Muscle of back (tissue), 13 donors: ENCODE measurements at places on chromosomes 12 and 14.
A peak's percentile ranks its signal among the peaks of the same experiment; 100 is the strongest.

GRCh38 chr12:115407723-115408122 lies 723.7 kb upstream of the TBX3 start:
- no peak for DNase-seq

DNA sequence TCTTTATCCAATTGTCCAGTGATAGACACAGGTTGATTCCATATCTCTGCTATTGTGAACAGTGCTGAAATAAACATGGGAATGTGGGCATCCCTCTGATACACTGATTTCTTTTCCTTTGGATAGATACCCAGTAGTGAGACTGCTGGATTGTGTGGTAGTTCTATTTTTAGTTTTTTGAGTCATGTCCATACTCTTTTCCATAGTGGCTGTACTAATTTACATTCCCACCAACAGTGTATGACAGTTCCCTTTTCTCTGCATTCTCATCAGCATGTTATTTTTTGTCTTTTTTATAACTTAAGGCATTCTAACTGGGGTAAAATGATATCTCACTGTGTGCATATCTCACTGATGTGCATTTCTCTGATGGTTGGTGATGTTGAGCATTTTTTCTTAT lies 24.8 kb upstream of the VASH1 start:
- no peak for DNase-seq

GRCh38 chr14:69363055-69363454 lies 35.0 kb downstream of the ERH start:
- DNase-seq = peak; percentile 16

DNA sequence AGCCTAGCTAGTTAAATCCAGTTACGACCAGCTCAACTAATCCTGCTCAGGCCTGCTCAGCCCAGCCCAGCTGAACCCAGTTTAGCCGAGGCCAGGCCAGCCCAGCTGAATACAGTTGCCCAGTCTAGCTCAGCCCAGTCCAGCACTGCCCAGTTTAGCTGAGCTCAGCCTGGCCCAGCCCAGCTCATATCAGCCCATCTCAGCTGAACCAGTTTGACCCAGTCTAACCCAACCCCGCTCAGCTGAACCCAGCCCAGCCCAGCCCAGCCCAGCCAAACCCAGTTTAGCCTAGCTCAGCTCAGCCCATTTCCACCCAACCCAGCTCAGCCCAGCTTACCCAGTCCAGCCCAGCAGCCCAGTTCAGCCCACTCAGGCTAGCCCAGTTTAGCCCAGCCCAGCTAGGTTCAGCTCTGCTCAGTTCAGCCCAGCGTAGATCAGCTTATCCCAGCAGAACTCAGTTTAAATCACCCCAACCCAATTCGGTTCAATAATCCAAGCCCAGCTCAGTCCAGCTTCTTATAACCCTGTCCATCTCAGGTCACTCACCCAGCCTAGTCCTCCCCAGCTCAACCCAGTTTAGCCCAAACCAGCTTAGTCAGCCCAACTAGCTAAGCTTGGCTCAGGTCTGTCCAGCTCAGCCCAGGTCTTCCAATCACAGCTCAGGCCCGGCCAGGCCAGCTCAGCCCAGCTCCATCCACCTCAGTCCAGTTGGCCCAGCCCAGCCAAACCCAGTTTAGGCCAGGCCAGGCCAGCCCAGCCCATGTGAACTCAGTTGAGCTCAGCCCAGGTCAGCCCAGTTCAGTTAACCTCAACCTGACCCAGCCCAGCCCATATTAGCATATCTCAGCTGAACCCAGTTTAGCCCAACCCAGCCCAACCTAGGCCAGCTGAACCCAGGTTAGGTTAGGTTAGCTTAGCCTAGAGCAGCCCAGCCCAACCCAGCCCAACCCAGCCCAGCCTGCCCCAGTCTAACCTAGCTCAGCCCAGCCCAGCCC lies 76.7 kb downstream of the TMEM121 start:
- no peak for DNase-seq

GRCh38 chr12:131642771-131643170 lies 68.1 kb upstream of the SFSWAP start:
- DNase-seq = no peak

DNA sequence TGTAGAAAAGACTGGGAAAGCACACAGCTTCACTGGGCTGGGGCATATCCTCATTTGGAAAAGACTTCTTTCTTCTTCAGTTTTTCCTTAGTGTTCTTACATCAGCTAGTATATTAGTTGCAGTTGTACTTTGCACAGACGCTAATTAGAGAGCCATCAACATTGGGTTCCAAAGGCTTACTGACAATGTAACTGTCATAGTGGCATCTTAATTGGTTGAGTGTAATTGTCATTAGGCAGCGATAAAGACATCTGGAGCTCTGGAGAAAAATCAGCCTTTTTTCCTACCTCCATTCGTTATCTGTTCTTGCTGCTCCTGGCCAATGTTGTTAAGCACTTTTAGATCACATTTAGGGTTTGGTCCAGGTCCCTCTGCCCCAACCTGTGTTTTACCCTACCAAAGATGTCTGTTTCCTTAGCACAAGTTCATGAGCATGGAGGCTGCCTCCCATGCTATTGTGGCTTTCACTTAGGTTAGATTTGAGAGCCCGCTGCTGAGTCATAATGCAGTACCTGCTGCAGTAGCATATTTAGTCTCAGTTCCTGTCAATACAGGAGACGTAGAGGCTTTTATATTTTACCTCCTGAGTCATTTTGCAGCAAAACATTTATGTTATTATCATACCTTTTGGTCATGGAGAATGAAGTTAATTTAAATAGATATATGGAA lies 49.2 kb downstream of the FBXW8 start:
- DNase-seq = no peak

DNA sequence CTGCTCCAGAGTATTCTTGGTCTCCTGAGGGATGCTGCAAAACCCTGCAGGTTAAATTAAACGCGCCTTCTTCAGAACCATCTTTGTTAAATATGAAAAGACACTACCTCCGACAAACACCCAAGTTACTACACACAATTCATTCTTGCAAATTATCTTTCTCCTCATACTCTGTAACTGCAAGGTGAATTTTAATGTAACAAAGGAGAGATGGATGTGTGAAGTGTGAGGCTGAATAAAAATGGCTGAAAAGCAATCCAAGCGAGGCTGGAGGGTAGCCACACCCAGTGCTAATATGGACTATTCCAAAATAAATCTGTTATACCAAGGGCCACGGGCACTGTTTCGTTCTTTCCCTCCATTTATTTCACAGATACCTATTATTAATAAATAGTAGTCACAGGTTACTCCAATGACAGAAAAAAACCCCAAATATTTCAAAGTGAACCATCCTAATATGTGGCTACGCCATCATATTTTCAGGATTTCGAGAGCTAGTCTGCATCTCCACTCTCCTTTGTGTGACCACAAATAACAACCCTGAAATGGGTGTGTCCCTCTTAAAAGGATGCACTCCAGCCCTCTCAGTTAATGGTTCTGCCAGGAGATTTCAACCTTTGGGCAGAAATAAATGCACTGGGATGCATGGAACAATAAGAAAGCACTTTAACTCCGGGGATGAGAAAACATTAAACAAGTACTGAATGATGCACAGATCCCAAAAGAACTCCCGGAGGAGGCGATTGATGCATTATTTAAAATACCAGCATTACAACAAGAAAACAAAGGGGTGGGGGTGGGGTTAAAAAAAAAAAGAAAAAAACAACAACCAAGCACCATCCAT lies 53.1 kb upstream of the CCDC175 start:
- DNase-seq = no peak

DNA sequence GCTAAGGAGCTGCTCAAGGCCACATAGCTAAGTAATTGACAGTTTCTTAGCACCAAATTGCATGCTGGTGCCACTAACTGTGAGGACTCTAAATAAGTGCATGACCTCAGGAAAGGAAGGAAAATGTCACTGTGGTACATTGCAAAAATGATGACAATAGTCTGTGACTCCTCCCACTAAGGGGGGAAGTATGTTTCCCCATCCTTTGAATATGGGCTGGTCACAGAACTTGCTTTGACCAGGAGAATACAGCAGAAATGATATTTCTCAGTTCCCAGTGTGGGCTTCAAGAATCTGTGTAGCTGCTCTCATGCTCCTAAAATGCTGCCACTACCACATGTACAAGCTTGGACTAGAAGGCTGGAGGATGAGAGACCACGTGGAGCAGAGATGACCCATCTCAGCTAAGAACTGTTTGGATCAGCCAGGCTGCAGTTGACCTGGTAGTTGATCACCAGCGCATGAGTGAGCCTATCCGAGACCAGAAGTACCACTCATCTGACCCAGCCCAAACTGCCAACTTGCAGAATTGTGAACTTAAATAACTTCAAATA lies 42.2 kb upstream of the NOS1 start:
- DNase-seq = no peak

- peak; percentile 17 for DNase-seq
Measured at GRCh38 chr12:5789469-5789968, 155.5 kb downstream of the ANO2 start.

GRCh38 chr14:23054000-23054811 lies 3.1 kb downstream of the CDH24 start:
- no peak for DNase-seq

GRCh38 chr12:131092901-131093603 lies 139.3 kb downstream of the ADGRD1 start:
- DNase-seq = no peak

- DNase-seq = no peak
Measured at GRCh38 chr14:76781648-76782051, 20.4 kb downstream of the VASH1 start.

GRCh38 chr12:132123970-132124765 lies 20.0 kb downstream of the DDX51 start:
- no peak for DNase-seq

DNA sequence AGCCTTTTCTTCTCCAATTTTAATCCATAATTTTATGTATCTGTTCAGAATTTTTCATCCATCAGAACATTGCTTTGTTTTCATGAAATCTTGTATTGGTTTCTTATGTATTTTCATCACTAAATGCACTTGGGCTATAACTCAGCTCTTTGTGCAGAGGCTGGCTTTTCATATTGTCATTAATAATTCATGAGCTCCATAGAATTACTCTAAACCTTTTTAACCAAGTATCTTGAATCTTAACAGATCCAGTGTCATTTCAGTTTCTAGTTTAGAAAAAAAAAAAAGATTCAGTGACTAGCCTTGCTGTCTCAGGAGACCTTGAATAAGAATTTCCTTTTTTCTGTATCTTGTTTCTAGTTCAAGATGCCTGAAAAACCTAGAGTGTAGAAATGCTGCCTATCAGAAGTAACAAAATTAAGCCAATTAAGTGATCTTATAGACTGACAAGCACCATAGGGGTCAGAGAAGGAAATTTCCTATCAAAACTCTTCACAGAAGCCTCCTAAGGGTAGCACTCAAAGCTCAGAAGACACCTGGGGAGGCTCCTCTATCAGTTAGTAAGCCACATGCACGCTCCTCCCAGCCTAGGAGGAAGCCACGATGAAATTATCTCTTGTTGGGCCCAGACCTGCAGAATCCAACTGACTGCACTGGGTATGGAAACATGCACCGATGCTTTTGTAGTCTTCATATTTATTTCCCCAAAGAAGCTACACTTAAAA lies 163.4 kb downstream of the KICS2 start:
- no peak for DNase-seq

DNA sequence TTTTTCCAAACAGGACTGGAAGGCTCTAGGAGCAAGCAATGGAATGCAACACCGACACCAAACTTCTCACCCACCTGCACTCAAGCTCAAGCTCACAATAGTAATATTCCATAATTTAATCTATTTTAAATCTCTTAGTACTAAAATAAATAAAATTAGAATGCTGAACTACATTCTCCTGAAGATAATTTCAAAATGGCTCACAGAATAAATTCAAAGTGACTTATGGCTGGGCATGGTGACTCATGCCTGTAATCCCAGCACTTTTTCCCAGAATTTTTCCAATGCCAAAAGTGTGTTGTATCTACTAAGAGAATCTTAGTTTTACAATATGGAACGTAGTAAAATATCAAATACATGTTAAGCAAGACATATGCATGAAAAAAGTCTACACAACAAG lies 31.5 kb downstream of the DUSP16 start:
- no peak for DNase-seq

- DNase-seq = no peak
Measured at GRCh38 chr12:24975425-24975824, 26.5 kb upstream of the BCAT1 start.

DNA sequence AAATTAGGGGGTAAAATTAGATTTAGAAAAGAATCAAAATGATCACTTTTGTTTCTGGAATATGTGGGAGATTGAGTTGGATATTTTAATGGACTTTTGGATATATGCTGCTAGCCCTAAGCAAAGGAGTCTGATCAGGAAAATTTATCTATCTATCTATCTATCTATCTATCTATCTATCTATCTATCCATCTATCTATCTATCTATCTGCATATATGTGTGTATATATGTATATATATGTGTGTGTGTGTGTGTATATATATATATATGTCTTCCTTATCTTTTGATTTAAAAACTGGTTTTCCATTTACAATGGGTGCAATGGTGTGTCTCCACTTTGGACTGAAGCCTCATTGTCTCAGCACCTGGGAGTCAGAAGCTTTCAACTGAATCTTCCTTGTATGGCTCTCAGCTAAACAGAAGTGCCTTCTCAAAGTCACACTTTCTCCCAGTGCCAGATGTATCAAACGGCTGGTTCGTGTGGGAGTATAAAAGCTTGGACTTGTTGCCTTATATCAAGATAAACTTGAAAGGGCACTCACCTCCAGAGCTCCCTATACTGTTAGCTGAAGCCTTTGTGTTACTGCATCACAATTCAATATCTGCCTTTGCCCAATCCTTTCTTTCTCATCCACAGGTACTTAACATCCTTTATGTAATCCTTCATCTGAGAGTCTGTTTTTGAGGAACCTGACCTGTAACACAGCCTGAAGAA lies 31.6 kb upstream of the CD69 start:
- DNase-seq = no peak

- DNase-seq = no peak
Measured at GRCh38 chr12:16399101-16399500, 51.7 kb downstream of the MGST1 start.

GRCh38 chr12:46676797-46677520 lies 148.8 kb downstream of the SLC38A4 start:
- DNase-seq = no peak

GRCh38 chr14:104422837-104423681 lies 156.5 kb upstream of the C14orf180 start:
- no peak for DNase-seq

- no peak for DNase-seq
Measured at GRCh38 chr12:128771681-128772080, 52.1 kb downstream of the SLC15A4 start.

DNA sequence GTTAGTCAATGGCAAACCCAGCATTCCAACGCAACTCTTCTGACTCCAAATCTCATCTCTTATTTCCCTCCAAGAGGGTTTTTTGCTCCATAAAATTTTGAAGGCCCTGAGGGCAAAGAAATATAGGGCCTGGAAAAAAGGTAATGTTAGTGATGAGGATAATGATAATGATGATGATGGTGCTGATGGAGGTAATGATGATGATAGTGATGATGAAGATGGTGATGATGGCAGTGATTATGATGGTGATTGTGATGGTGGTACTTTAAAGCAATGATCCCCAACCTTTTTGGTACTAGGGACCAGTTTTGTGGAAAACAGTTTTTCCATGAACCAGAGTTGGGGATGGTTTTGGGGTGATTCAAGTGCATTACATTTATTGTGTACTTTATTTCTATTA lies 50.1 kb downstream of the TMX1 start:
- DNase-seq = no peak
